ENCODE measurements at places on chromosomes 7 and 10.

DNA sequence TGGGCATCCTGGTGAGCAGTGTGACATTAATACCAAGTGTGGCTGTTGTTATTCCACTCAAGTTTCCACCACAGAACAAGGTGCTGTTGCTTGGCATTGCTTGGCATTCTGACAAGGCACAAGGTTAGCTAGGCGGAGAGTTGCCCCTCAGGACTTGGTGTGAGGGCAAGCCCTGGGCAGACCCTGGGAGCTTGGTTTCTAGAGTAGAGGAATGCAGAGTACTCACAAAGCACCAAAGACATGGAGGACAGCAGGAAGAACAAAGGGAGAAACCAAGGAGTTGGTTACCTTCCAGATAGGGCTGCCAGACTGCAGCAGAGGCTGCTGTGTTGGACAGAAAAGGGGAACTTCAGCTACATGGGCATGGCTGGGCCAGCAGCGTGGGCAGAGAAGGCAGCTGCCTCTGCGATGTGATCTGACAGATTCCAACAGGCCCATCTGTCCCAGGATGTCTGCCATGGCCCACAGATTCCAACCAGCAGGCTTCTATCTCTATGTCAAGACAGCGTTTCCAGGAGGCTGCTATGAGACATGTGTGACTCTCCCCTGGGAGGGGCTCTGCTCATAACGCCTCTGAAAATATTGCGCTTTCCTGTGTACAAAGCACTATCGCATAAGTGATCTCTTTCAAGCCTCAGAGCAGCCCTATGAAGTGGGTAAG lies 1.8 kb downstream of the GOLGA7B start:
- no peaks in the 10 kb centered on the region for H3K36me3 ChIP-seq
- DNase-seq: no peak
- H3K27me3 ChIP-seq: no peaks in the 10 kb centered on the region
- H3K4me1 ChIP-seq: peaks cover 14% of the 10 kb centered on the region
- no peak overlapping the region for H3K4me3 ChIP-seq
- no peak overlapping the region for H3K27ac ChIP-seq

DNA sequence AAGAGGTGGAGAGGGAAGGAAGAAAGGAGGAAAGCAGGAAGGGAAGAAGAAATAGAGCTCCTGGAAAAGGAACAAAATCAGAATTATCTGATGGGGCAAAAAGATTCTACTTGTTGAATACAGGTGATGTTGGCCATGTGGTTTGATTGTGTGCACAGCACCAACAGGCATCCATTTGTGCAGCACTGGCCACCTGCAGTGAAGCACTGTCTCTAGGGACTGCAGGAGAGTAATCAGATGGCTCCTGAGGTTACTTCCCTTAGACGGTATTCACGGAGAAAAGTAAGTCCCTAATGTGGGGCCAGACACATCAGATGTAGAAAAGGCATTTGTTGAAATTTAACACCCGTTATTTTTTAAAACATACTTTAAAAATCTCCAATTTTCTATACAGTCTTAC lies 135.3 kb upstream of the VIPR2 start:
- no peak for DNase-seq
- no peak overlapping the region for H3K4me3 ChIP-seq
- H3K4me1 ChIP-seq: no peaks in the 10 kb centered on the region
- no peak overlapping the region for H3K27ac ChIP-seq
- H3K36me3 ChIP-seq: no peaks in the 10 kb centered on the region

DNA sequence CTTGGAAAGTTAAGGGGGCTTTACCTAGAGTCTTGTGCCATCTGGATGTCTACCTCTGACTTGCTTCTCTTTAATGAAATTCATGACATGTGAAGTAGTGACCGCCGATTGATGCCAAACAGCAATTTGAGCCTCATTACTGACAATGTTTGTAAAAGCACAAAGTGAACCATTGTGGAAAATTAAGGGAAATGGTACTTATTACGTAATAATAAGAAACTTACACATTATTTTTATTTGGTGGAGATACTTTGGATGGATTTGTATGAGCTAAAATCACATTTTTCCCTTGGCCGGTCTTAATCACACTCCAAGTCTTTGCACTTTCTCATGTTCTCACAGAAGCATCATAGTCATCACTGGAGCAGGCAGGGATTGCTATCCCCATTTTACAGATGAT lies 265.1 kb upstream of the KLF6 start:
- no peak overlapping the region for H3K4me3 ChIP-seq
- H3K27ac ChIP-seq: peak overlapping the region; percentile 66
- no peaks in the 10 kb centered on the region for H3K27me3 ChIP-seq
- no peaks in the 10 kb centered on the region for H3K36me3 ChIP-seq
- peaks cover 11% of the 10 kb centered on the region for H3K4me1 ChIP-seq

GRCh38 chr10:50586740-50587088 lies 37.0 kb downstream of the SGMS1 start:
- H3K4me1 ChIP-seq: no peaks in the 10 kb centered on the region
- no peak overlapping the region for H3K4me3 ChIP-seq
- peaks cover 13% of the 10 kb centered on the region for H3K36me3 ChIP-seq
- DNase-seq: no peak

- no peak overlapping the region for H3K27ac ChIP-seq
- H3K4me1 ChIP-seq: peaks cover 14% of the 10 kb centered on the region
- no peak for DNase-seq
- no peaks in the 10 kb centered on the region for H3K27me3 ChIP-seq
- no peaks in the 10 kb centered on the region for H3K36me3 ChIP-seq
- no peak overlapping the region for H3K4me3 ChIP-seq
Observed at GRCh38 chr7:129193892-129194291, 5.5 kb downstream of the SMO start.

- peaks cover 13% of the 10 kb centered on the region for H3K4me1 ChIP-seq
- no peak overlapping the region for H3K4me3 ChIP-seq
- H3K27ac ChIP-seq: no peak overlapping the region
- DNase-seq: no peak
- no peaks in the 10 kb centered on the region for H3K27me3 ChIP-seq
- H3K36me3 ChIP-seq: no peaks in the 10 kb centered on the region
Observed at GRCh38 chr10:94043431-94043990, 49.8 kb downstream of the PLCE1 start.

- H3K27me3 ChIP-seq: no peaks in the 10 kb centered on the region
- no peak for DNase-seq
- peaks cover 9% of the 10 kb centered on the region for H3K36me3 ChIP-seq
- H3K4me1 ChIP-seq: no peaks in the 10 kb centered on the region
- no peak overlapping the region for H3K27ac ChIP-seq
Observed at GRCh38 chr7:35828817-35829216, 28.0 kb downstream of the SEPTIN7 start.

GRCh38 chr7:13560441-13560840 lies 429.0 kb downstream of the ETV1 start:
- no peaks in the 10 kb centered on the region for H3K36me3 ChIP-seq
- no peak for DNase-seq
- H3K27ac ChIP-seq: no peak overlapping the region

- no peaks in the 10 kb centered on the region for H3K4me1 ChIP-seq
- DNase-seq: no peak
- H3K4me3 ChIP-seq: no peak overlapping the region
- no peaks in the 10 kb centered on the region for H3K27me3 ChIP-seq
- H3K27ac ChIP-seq: no peak overlapping the region
- H3K36me3 ChIP-seq: no peaks in the 10 kb centered on the region
Observed at GRCh38 chr7:96887426-96887825, 117.9 kb upstream of the DLX6 start.

GRCh38 chr7:155916926-155917655 lies 104.8 kb upstream of the SHH start:
- H3K4me1 ChIP-seq: no peaks in the 10 kb centered on the region
- H3K4me3 ChIP-seq: no peak overlapping the region
- H3K27me3 ChIP-seq: no peaks in the 10 kb centered on the region
- H3K36me3 ChIP-seq: no peaks in the 10 kb centered on the region
- DNase-seq: no peak

DNA sequence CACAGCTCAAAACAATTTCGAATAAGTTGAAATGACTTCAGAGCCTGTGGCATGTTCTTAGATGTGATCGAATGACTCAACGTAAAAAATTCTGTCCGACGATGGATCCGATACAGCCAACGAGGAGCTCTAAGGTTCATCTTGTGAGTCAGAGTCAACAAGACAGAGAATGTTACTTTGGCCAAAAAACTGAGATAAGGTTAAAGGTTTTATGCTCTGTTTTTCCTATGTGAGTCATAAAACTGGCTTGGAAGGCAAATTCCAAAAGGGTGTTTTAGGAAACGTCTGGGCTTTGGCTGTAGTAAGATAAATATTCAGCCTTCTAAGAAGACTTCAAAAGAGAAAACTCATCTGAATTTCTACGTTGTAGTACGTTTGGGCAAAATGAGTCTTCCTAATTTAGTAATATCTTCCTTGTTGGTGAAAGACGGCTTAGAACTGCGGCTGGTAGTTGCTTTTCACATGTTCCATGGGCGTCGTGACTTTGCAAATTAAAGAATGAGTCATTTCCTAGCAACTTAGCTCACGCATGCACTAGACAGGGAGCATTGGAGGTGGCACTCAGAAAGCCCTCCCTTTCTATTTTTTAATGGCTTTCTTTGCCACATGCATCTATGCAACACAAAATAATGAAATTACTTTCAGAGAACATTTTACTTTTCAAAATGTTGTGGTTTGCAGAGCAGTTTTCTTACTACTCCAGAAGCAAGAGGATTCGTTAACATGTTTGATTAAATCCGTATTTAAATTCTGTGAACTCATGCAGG lies 28.2 kb downstream of the PFKP start:
- H3K4me1 ChIP-seq: no peaks in the 10 kb centered on the region
- H3K4me3 ChIP-seq: peak overlapping the region; percentile 6
- peak overlapping the region; percentile 73 for H3K27ac ChIP-seq
- DNase-seq: peak; percentile 76
- no peaks in the 10 kb centered on the region for H3K36me3 ChIP-seq

DNA sequence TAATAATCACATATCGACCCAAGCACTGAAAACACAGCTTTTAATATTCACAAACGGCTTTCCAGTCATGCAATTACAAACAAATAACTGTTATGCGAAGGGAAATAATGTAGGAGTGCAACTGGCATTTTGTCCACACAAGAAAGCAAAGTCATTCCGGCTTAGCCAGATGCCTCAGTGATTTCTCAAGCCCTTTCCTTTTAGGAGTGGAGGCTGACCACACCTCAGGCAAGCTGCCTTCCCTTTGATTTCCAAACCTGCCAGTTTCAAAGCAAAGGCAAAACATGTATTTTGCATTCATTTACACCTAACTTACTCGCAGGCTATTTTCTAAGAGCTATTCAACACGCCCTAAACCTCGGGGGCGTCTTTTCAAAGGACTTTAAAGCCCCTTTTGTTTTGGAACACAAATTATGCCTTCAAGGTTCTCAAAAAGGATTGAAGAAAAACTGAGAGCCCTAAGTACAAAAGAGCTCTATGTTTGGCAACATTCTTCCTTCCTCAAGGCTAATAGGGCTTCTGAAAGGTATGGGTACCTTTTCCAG lies 109.6 kb downstream of the CPXM2 start:
- H3K27me3 ChIP-seq: no peaks in the 10 kb centered on the region
- no peak overlapping the region for H3K4me3 ChIP-seq
- no peaks in the 10 kb centered on the region for H3K36me3 ChIP-seq
- no peak for DNase-seq
- H3K27ac ChIP-seq: no peak overlapping the region

DNA sequence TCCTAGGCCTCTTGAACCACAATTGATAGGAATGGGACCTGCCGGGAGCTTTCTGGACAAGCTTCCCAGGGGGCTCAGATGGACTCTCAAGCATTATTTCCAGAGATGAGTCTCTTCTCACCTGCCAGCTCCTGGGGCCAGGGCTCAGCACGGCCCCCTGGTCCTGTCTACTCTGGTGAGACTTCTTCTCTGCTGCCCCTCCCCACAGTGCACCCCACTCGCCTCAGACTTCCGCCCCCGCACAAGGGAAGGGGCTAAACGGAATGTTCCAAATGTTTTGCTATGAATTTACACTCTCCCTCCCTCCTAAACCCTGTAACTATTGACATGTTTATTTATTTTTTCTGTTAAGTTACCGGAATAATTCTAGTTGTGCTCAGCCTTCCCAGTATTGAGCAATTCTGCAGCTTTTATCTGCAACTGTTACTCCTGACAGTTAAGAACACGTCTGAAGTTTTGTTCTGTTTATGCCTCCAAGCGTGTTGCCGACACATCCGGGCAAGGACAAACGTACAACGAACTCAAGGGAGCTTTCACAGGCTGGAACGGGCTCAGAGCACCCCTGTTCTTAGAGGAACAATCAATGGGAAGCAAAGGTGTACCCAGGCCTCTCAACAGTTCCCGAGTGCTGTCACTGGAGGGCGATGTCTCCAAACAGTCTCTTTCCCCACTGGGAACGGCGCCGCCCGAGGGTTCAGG lies 55.2 kb downstream of the FHIP2A start:
- no peaks in the 10 kb centered on the region for H3K36me3 ChIP-seq
- peak; percentile 73 for DNase-seq
- H3K4me3 ChIP-seq: no peak overlapping the region
- no peaks in the 10 kb centered on the region for H3K27me3 ChIP-seq

- DNase-seq: no peak
- H3K27me3 ChIP-seq: no peaks in the 10 kb centered on the region
- peak overlapping the region; percentile 44 for H3K27ac ChIP-seq
- H3K4me1 ChIP-seq: peaks cover 5% of the 10 kb centered on the region
- no peaks in the 10 kb centered on the region for H3K36me3 ChIP-seq
Observed at GRCh38 chr7:129970816-129971215, 18.1 kb upstream of the UBE2H start.

- H3K4me3 ChIP-seq: no peak overlapping the region
- H3K36me3 ChIP-seq: no peaks in the 10 kb centered on the region
- H3K27me3 ChIP-seq: no peaks in the 10 kb centered on the region
- H3K4me1 ChIP-seq: no peaks in the 10 kb centered on the region
- H3K27ac ChIP-seq: no peak overlapping the region
Observed at GRCh38 chr7:134532180-134532953, 5.0 kb downstream of the AKR1B10 start.

- no peak overlapping the region for H3K27ac ChIP-seq
- H3K4me1 ChIP-seq: no peaks in the 10 kb centered on the region
- no peaks in the 10 kb centered on the region for H3K36me3 ChIP-seq
Observed at GRCh38 chr10:75969031-75969430, 537.6 kb downstream of the LRMDA start.

GRCh38 chr10:75353183-75353582 lies 48.4 kb downstream of the ZNF503 start:
- H3K27me3 ChIP-seq: no peaks in the 10 kb centered on the region
- no peak overlapping the region for H3K27ac ChIP-seq
- H3K4me1 ChIP-seq: no peaks in the 10 kb centered on the region
- H3K4me3 ChIP-seq: no peak overlapping the region
- H3K36me3 ChIP-seq: no peaks in the 10 kb centered on the region
- no peak for DNase-seq

DNA sequence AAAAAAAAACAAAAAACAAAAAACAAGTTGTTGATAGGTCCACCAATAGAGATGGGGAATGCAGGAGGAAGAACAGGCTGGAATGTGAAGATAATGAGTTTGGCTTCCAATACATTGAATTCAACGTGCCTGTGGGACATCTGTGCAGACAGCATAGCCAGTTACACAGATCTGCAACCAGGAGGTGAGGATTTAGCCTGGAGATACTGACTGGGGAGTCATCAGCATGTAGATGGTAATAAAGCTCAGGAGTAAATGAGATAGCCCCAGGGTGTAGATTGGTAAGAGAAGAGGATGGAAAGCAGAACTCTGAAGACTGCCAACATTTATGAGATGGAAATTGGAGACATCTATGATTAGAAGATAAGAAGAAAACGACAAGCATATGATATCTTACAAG lies 4.7 kb upstream of the TRIM8 start:
- DNase-seq: no peak
- H3K27ac ChIP-seq: no peak overlapping the region
- no peaks in the 10 kb centered on the region for H3K36me3 ChIP-seq

GRCh38 chr10:85995791-85996190 lies 370.8 kb downstream of the GRID1 start:
- DNase-seq: no peak
- no peaks in the 10 kb centered on the region for H3K27me3 ChIP-seq
- no peaks in the 10 kb centered on the region for H3K4me1 ChIP-seq
- no peak overlapping the region for H3K4me3 ChIP-seq
- no peaks in the 10 kb centered on the region for H3K36me3 ChIP-seq
